DND-41 (cell line): ENCODE measurements at places on chromosomes 4 and X.
A peak's percentile ranks its signal among the peaks of the same experiment; 100 is the strongest.

DNA sequence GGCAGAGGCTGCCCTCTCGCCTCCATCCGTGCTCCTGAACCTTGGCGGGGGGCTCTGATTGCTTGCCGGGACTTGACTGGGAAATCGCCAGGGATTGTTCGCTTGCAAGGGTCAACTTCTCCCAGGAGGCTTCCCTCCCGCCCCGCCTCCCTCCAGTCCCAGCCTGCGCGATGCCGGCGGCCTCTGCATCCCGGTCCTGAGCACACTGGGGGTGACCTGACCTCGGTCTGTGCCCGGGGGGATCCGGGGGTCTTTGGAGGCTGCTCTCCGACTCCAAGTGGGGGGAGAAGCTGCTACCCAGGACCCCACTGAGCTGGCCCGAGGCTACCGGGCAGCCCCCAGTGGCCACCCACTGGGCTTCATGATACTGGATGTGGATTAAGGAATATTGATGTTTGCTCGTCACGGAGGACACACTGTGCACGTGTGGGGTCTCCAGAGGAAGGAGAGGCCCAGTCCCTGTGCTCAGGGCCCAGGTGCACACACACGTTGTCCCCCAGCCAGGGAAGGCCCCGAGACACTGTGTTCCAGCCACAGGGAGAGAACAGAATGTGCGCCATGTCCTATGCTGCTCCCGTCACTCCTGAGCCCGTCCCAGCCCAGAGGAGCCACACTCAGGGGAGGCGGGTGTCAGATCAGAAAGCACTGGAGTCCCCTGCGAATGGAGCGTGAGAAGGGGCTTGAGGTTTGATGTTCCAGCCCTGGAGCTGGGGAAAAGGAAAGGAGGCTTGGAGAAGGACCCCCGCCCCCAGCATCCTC is 55.9 kb upstream of the NKX1-1 start:
- no peaks in the 10 kb centered on the region for H3K4me1 ChIP-seq
- no peak overlapping the region for H3K4me3 ChIP-seq
- H3K27me3 ChIP-seq, result peaks cover 7% of the 10 kb centered on the region
- DNase-seq, result no peak

GRCh38 chr4:111208970-111209369 is 586.1 kb upstream of the PITX2 start:
- H3K4me3 ChIP-seq, result no peak overlapping the region
- no peaks in the 10 kb centered on the region for H3K4me1 ChIP-seq
- DNase-seq, result no peak

DNA sequence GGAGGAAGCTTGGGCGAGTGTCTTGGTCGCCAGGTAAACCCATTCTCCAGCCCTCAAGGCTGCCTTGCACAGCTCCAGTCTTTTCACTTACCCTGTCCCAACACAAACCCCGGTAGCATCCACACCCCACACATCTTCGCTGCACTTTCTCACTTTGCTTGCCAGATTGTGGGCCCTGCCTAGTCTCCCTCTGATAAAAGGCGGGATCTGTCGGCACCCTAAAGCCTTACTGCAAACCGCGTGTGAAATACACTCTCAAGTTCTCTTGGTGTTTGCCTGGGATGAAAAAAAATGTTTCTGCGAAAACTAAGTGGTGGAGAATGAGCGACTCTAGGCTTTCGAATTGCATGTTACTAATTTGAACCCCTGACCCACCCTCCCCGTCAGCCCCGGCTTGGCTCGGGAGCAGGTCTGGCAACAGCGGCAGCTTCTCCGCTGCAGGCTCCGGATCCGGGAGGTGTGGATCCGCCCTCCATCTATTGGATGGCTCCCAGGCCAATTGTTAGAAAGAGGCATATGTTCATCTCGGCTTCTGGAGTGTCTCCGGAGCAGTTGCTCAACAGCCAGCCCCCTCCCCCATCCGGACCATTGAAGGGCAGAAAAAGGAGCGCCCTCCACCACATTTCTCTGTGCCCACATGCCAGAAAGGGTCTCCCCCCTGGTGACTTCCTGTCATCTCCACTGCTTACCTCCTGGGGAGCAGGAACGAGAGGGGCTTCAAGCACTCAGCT is 3.0 kb upstream of the CITED1 start:
- no peak overlapping the region for H3K4me3 ChIP-seq
- H3K36me3 ChIP-seq, result no peaks in the 10 kb centered on the region
- DNase-seq, result no peak
- no peaks in the 10 kb centered on the region for H3K4me1 ChIP-seq
- no peak overlapping the region for H3K27ac ChIP-seq

- H3K4me3 ChIP-seq, result no peak overlapping the region
- DNase-seq, result no peak
- no peak overlapping the region for H3K27ac ChIP-seq
Observed at GRCh38 chrX:46737041-46737440, 21.9 kb downstream of the SLC9A7 start.

GRCh38 chr4:27096142-27096824 is 235.6 kb downstream of the STIM2 start:
- no peak overlapping the region for H3K27ac ChIP-seq
- no peaks in the 10 kb centered on the region for H3K27me3 ChIP-seq
- no peaks in the 10 kb centered on the region for H3K36me3 ChIP-seq
- H3K4me1 ChIP-seq, result no peaks in the 10 kb centered on the region

DNA sequence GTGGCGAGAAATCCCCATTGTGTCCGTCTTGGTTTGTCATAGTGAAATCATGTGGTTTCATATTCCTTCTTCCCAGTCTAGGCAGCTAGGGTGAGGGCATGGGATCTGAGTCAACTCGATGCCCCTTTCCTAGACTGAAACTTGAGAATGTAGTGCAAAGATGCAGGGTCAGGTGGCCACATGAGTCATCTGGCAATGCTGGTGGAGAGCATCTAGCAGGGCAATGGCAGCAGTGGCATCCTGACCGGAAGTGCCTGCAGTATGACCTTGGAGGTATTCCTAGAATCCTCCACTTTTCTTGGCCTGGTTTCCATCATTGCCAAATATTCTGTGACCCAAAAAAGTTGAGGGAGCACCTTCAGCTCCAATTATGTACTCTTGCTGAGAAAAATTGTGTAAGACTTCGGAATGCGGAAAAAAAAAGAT is 39.1 kb upstream of the TMEM184C start:
- no peaks in the 10 kb centered on the region for H3K4me1 ChIP-seq
- no peaks in the 10 kb centered on the region for H3K36me3 ChIP-seq
- H3K4me3 ChIP-seq, result no peak overlapping the region
- no peak for DNase-seq
- no peaks in the 10 kb centered on the region for H3K27me3 ChIP-seq

- no peaks in the 10 kb centered on the region for H3K27me3 ChIP-seq
- peak overlapping the region; percentile 63; the same call in 1 of the 2 replicates for H3K4me3 ChIP-seq
- H3K27ac ChIP-seq, result peak overlapping the region; percentile 76
- H3K4me1 ChIP-seq, result peaks cover 29% of the 10 kb centered on the region
- no peak for DNase-seq
- peaks cover 27% of the 10 kb centered on the region for H3K36me3 ChIP-seq
Observed at GRCh38 chr4:37827030-37827685, 672 bp downstream of the PGM2 start.

DNA sequence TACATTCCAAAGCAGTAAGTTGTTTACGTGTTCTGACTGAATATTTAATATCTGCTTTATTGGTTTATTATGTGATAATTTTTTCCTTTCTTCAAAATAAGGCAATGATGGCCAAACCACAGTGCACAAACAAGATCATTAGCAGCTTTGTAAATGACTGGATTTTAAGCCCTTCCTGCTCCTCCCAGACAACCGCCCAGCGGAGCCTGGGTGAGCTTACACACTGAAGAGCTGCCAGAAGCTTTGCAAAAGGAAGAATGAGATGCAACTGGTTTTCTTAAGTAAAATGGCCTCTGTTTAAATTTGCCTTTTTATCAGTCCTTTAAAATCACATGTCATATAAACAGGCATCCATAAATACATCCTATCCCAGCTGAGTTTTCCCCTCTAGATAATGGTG is 52.2 kb downstream of the SPARCL1 start:
- H3K27me3 ChIP-seq, result no peaks in the 10 kb centered on the region
- H3K27ac ChIP-seq, result no peak overlapping the region

DNA sequence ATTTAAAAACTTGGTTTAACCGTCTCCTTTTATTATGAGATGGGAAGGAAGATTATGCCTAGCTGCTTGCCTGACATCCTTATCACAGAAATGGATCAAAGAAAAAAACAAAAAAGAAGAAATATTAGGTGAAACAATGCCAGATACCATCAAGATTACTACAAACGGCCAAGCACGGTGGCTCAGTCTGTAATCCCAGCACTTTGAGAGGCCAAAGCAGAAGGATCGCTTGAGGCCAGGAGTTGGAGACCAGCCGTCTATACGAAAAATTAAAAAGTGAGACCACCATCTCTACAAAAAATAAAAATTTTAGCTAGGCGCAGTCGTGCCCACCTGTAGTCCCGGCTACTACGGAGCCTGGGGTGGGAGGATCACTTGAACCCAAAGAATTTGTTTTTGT is 2.3 kb downstream of the FRYL start:
- H3K27me3 ChIP-seq, result no peaks in the 10 kb centered on the region
- H3K27ac ChIP-seq, result peak overlapping the region; percentile 93
- peak; percentile 20 for DNase-seq

DNA sequence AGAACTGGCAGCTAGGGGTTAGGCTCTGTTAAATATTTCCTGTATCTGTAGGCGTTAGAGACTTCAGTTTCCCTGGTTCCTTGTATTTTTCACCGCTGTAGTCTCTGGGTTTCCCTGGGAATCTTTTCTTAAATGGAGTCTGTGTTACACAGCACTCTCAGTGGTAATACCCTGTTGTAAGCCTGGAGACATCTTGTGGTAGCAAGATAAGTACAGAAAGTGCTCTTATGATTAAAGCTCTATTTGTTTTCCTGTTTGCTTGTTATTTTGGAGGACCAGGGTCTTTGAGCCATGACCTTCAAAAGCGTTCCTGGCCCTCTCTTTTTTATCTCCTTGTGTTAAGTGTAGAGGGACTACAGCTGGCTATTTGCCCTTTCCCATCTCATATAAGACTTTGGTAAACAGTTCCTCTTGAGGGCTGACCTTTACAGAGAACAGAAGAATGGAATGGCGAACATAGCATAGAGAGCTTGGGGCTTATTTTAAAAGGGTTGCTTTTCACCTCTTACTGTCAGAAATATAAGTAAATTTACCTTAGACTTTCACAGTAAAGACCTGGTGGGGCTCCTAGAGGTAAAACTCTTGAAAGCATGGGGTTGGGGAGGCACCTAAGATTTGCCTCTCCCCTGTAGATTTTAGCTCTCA is 782.5 kb downstream of the FAT4 start:
- H3K27me3 ChIP-seq, result no peaks in the 10 kb centered on the region
- DNase-seq, result no peak
- no peak overlapping the region for H3K4me3 ChIP-seq
- H3K36me3 ChIP-seq, result no peaks in the 10 kb centered on the region
- no peaks in the 10 kb centered on the region for H3K4me1 ChIP-seq

- no peak overlapping the region for H3K27ac ChIP-seq
- H3K4me1 ChIP-seq, result no peaks in the 10 kb centered on the region
- no peaks in the 10 kb centered on the region for H3K27me3 ChIP-seq
Observed at GRCh38 chr4:38943343-38943742, 75.7 kb downstream of the FAM114A1 start.

DNA sequence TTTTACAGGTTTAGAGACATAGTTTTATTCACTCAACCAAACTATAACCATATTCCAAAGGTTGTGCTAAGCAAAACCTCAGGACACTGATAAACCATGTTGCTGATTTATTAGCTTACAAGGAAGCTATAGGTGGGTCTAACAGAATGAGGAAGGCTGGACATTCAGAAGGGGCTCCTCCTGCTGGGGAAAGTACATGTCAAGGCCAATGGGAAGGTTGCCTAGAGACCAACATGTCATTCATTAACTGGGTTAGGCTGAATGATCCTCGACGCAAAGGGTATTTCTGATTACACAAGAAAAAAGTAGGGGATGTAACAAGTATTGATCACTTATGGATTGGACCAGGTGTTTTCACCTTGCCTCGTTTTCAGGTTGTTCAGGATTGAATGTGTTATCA is 30.3 kb downstream of the SLC10A6 start:
- H3K27me3 ChIP-seq, result no peaks in the 10 kb centered on the region
- H3K27ac ChIP-seq, result no peak overlapping the region
- DNase-seq, result no peak
- no peaks in the 10 kb centered on the region for H3K36me3 ChIP-seq

DNA sequence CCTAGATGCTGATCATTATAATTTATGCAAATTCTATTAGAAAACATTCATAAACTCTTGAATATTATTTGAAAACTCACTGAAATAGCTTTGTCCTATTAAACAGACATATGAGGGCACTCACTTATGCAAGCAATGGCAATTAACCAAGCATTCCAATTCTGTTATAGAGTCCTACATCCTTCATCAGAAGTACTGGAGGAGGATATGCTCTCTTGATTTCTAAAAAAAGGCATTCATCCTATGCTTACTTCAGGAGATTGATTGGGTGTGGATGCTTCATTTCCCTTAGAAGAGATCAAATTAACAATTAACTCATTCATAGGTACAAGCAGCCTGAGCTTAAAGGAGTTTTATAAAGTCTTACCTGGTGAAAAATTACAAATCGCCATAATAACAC is 1317.2 kb downstream of the PCDH7 start:
- H3K4me3 ChIP-seq, result no peak overlapping the region
- no peaks in the 10 kb centered on the region for H3K36me3 ChIP-seq
- H3K27ac ChIP-seq, result no peak overlapping the region
- no peaks in the 10 kb centered on the region for H3K27me3 ChIP-seq
- H3K4me1 ChIP-seq, result no peaks in the 10 kb centered on the region

DNA sequence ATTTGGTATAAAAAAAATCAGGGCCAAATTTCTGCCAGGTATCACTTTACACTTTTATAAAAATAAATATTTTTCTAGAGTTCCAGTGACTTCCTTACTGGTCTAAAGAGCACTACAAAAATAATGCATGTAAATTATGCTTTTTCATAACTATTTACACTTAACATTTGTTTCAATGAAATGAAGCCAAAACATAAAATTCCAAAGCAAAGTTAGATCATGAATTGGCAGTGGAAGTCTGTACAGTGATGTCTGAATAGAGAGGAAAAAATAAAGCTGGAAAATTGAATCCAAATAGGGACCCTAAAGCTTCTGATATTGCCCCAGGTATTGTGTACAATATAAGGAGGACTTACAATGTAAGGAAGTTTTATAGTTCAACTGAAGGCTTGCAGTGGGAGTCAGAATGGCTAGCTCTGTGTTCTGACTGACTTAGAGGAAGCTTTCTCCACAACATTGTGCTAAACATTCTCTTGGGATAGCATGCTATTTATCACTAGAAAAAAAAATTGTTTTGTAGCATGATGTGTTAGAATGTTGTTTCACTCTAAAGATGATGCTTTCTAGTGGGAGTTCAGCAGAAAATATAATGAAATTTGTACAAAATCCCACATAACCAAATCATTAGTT is 288.2 kb upstream of the UGT8 start:
- no peaks in the 10 kb centered on the region for H3K4me1 ChIP-seq
- no peak overlapping the region for H3K27ac ChIP-seq
- no peaks in the 10 kb centered on the region for H3K27me3 ChIP-seq
- H3K36me3 ChIP-seq, result no peaks in the 10 kb centered on the region

DNA sequence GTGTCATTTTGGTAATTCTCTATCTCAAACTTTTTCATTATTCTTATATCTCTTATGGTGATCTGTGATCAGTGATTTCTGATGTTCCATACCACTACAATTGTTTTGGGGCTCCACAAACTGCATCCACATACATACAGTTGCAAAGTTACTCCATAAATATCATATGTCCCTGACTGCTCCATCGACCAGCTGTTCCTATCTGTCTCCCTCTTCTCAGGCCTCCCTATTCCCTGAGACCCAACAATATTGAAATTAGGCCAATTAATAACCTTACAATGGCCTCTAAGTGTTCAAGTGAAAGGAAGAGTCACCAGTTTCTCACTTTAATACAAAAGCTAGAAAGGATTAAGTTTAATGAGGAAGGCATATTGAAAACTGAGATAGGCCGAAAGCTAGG is 108.7 kb downstream of the ANAPC10 start:
- H3K36me3 ChIP-seq, result no peaks in the 10 kb centered on the region
- no peak overlapping the region for H3K27ac ChIP-seq
- no peak for DNase-seq
- H3K4me1 ChIP-seq, result no peaks in the 10 kb centered on the region
- H3K4me3 ChIP-seq, result no peak overlapping the region
